Omental fat pad (tissue), 4 donors: ENCODE measurements at places on chromosomes 2 and 18. TPM values are rescaled to one million over a fixed set of nuclear protein-coding genes. Genes with fewer than 3 reads are reported as not detected.

DNA sequence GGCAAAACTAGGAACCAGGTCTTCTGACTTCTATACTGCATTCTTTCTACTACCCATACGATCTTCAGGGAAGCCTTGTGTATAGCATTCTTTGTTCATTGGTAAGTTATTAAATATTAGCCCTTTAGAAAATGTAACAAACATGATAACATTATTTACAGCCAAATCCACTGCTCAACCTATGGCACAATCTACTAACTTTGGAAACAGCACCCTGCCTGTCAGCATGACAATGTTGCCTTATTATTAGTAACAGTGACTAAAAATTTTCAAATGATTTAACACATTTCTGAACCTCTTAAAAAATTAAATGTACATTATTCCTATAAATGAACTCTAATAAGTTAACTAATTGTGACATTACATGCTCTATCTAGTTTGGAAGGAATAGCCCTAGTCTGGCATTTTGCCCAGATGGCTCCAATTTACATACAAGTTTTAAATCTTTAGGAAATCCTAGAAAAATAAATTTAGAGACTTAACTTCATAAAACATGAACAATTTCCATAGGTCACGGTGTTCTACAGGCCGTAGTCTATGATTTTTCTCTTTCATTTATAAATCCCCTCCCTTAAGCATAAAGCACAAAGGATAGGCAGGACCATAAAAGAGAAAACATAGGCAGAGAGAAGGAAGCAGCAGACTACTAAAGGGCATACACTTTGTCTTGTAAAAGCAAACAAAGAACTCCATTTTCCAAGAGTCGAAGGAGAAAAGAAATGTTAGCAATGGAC lies 33.7 kb downstream of the YES1 start:
- DNase-seq, result no peak

DNA sequence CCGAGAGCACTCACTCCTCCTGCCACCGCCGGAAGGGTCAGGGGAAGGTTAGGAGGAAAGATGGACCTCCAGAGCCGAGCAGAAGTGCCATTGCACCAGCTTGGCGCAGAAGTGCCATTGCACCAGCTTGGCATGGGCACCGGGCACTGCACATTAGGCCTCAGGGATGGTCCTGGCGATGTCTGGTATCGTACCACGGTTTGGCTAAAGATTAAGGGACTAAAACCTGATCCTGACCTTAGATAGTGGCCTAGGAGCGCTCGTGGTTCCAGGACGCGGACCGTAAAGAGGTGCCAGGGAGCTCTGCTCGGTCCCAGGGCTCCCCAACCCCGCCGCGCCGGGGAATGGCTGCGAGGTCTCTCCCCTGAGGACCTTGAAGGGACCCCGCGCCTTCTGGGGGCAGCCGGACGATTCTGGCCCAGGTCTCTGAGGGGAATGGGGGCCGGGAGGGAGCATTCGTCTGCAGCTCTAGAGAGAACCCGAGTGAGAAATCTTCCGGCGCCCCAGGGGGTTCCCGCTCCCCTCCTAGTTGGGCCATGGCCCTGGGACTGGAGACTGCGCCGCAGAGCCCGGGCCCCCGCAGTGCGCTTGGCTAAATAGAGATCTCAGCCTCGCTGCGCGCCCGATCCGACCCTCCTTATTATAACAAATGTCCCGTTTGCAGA lies 1.8 kb downstream of the PAX8 start:
- DNase-seq, result no peak

MPP4 gene
- total RNA-seq, result 1.1 TPM

PROKR1 gene
- total RNA-seq, result 0.96 TPM

DNA sequence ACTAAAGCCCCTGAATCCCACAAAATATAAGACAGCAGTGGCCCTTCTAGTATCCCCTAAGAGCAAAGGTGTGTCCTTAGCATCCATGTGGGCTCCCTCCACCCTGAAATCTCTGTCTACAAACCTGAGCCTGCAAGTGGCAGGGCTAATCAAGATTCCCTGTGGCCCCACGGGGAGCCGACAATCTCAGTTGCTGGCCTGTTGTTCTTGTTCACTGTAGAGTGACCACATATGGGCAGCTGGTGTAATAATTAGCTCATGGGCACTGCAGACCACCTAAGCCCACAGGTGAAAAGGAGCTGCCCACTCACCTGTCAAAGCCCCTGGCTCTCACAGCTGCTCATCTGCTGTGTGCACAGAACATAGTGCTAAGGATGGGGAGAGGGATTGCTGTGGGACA lies 102.3 kb downstream of the MRO start:
- DNase-seq, result no peak

DNA sequence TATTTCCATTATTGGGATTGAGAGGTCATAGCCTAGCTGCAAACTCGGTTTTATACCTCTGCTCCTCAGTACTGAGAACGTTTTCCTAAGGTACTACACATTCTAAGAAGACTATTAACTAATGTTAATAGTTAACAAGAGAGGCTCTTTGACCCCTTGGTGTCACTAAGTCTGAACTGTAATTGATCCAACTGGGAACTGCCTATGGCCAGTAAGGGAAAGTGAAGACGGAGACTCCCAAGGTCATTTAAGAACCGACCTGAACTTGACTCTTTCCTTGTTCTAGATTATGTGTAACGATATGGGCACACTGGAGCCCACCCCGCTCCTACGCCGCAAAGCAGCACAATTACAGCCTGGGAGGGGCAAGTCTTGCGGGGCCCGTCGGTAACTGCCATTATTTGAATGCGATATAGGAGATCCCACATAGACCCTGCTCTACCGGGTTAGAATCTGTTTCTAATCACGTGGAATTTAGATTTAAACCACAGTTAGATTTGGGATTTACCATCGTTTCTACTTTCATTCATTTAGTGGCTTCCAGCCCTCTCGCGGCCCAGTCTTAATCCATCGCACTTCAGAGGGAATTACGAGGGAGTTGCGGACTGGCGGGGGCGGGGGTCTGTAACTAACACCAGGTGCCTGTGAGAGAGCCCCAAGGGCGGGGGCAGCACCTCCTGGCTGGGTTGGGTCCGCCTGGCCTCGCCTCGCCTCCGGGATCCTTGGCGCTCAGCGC lies 84.1 kb upstream of the EPB41L3 start:
- no peak for DNase-seq
